ENCODE measurements at places on chromosomes 3 and 15. TPM values are rescaled to one million over a fixed set of nuclear protein-coding genes. Genes with fewer than 3 reads are reported as not detected.

DNA sequence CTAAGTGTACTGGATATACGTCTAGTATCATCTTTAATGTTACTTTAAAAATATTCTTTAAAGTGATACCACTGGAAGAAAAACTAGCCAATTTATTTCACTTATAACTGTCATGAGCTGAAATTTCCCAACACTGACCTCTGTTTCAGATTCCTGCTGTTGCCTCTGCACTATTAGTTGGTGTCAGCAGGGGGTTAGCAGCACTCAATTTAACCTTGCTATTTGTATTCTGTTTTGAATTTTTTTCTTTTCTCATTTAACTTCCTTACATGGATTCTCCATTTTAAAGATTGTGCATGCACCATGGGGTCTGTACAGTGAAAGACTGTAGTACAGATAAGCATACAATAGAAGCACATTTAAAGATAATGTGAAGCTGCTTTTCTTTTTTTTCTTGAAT, 169.2 kb downstream of the UBE2E2 start:
- H3K27me3 ChIP-seq, result no peaks in the 10 kb centered on the region
- no peaks in the 10 kb centered on the region for H3K4me1 ChIP-seq
- H3K36me3 ChIP-seq, result peaks cover 3% of the 10 kb centered on the region
- H3K27ac ChIP-seq, result no peak overlapping the region
- no peak overlapping the region for H3K4me3 ChIP-seq
- no peak for DNase-seq

MAGI1 gene
- 0.18 TPM for total RNA-seq

DNA sequence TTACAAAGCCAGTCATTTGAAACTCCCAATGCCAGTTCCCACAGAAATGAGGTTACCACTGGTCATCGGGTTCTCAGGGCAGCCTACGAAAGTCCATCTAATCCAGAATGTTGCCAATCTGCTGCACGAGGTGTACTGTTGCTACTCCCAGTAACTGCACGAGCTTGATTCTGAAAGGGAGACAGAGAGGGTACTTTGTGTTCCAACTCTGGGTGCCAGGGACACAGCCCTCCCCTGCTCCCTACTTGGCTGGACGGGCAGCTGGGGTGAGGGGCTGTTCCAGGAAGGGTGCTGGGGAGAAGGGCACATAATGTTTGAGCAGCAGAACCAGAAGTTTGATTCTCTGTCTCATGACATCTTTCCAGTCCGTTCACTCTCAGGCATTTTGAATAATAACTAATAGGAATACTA, 27.1 kb upstream of the OSBPL11 start:
- H3K4me3 ChIP-seq, result no peak overlapping the region
- H3K4me1 ChIP-seq, result no peaks in the 10 kb centered on the region
- DNase-seq, result no peak
- peaks cover 1% of the 10 kb centered on the region for H3K27me3 ChIP-seq
- no peaks in the 10 kb centered on the region for H3K36me3 ChIP-seq

DNA sequence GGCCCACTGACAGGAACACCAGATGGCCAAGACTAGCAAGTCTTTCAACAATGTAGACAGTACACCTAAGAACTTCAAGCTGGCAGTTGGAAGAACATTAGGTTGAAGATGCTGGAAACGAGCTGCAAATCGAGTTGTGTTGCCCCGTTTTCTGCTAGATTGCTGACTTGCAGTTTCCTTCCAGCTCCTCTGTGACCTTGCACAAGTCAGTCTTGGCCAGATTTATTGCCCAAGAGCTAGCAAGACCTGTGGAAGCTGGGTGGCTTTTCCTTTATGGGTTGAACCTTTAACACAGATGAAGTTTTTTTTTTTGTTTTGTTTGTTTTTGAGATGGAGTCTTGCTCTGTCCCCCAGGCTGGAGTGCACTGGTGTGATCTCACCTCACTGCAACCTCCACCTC, 2.9 kb upstream of the RBM6 start:
- no peaks in the 10 kb centered on the region for H3K27me3 ChIP-seq
- DNase-seq, result no peak
- H3K4me3 ChIP-seq, result no peak overlapping the region
- H3K4me1 ChIP-seq, result peaks cover 10% of the 10 kb centered on the region
- no peak overlapping the region for H3K27ac ChIP-seq
- H3K36me3 ChIP-seq, result peaks cover 2% of the 10 kb centered on the region

DNA sequence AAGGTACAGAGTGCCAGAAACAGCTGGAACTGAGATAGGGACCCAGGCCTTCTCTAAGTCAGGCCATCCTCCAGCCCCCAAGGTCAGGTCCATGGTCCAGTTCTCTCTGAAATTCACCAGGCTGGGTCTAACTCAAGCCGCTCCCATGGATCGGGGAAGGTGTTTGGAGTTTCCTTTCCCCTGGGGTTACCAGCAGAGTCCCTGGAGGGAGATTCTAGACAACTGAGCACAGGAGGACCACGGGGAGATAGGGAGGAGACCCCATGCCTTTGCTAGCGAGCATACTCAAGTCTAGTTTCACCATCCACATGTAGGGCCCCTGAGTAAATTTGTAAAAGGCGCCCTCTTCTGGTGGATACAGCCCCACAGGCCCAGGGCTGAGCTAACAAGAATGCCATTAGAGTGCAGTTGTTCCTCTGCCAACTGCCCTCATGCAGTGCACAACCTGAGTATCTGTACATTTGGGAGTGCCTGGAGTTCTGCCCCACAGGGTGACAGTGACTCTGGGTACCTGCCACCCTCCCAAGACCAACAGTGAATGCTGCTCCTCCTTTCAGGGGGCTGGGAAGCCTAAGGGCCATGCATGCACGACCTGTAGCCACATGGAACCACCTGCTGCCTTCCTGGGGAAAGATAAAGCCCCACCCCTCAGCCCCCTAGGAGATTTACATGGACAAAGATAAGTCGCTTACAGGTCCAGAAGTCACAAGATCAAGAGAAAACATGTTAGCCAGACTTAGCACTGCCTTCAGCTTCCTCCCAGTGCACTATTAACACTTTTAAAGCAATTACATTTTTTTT, 89.0 kb downstream of the IQSEC1 start:
- H3K4me3 ChIP-seq, result no peak overlapping the region
- H3K27me3 ChIP-seq, result no peaks in the 10 kb centered on the region
- peak overlapping the region; percentile 57 for H3K27ac ChIP-seq
- peak; percentile 78 for DNase-seq
- H3K36me3 ChIP-seq, result peaks cover 6% of the 10 kb centered on the region

- no peaks in the 10 kb centered on the region for H3K4me1 ChIP-seq
- peaks cover 78% of the 10 kb centered on the region for H3K27me3 ChIP-seq
- no peak overlapping the region for H3K4me3 ChIP-seq
- H3K27ac ChIP-seq, result no peak overlapping the region
These were observed 14.3 kb downstream of the ZIC4 start for GRCh38 chr3:147391781-147392624.
